ENCODE measurements at places on chromosomes 16 and 17. TPM values are rescaled to one million over a fixed set of nuclear protein-coding genes. Genes with fewer than 3 reads are reported as not detected.
A peak's percentile ranks its signal among the peaks of the same experiment; 100 is the strongest.

Gene SECTM1
- 15.8 TPM for polyA plus RNA-seq

Gene RPL26
- polyA plus RNA-seq = 2,886 TPM

- peak; percentile 41 for DNase-seq
Observed at GRCh38 chr17:61551255-61551742, 39.7 kb downstream of the NACA2 start.

- peak; percentile 84 for DNase-seq
Observed at GRCh38 chr16:70573451-70574121, 50.0 kb downstream of the SF3B3 start.

GRCh38 chr16:46991729-46992704 is 18.5 kb upstream of the DNAJA2 start:
- no peak for DNase-seq

DNA sequence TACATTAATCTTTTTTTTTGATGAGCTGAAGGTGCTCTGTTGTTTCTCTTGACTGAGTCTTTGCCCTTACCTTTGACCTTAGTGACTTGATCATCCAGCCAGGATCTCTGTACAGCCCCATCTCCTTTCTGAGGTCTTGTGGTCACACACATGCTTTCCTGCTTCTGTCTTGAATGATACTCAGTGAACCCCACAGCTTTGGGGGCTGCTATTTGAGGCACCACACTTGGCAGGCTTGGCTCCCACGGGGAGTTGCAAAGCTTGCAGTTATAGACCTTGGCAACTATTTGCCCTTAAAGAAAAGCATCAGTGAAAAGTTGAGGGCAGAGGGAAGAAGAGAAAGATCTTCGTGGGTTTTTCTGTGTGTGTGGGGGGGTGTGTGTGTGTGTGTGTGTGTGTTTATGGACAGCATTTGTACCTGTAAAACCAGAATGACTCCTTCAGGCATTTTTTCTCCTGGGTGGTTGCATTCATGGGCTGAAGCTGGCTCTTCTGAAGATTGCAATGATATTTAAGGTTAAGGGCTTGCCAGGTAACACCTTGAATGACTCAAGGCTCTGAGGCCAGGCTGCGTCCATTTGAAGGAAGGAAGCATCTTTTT is 101.6 kb downstream of the MSI2 start:
- DNase-seq = no peak

DNA sequence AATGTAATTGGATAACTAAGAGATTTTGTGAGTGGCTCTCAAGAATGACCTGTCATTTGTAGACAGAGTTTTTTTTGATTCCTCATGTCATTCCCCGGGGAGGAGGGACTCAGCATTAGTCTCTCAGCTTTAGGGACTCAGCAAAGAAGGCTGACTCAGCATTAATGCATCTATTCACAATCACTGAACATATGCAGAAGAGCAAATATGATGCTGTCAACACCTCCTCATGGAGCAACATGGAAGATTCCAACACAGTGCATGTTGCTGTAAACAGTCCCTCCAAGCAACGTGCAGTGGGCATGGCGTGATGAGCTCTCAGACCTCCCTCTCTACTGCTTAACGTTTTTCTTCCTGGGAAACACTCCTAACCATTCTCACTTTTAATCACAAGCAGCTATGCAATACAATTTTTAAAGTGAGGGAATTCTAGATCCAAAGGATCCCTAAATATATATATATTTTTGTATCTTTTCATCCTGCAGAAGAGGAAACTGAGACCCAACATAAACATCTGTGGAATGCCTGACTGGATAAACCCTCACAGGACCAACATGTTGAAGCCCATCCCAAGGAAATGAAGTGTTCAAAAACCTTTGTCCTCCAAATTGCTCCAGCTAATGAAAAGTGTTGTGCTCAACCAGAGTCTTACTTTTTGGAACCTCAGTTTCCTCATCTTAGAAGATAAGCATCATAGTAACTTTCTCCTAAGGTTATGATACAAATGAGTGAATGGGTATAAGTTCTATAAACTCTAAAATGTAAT is 38.9 kb downstream of the TMEM100 start:
- DNase-seq = no peak

GRCh38 chr16:53773150-53773846 is 69.3 kb downstream of the FTO start:
- DNase-seq = peak; percentile 47

DNA sequence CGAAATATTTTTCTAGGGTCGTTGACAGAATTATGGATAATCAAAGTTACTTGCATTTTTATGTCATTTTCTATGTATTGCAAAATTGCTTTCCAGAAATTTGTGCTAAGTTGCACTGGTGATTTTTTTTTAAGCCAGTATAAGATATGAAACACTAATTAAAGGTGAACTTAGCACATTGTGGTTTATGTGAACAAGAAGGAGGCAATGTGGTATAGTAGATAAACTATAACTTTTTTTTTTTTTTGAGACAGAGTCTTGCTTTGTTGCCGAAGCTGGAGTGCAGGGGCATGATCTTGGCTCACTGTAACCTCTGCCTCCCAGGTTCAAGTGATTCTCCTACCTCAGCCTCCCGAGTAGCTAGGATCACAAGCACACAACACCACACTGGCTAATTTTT is 13.2 kb downstream of the DGKE start:
- no peak for DNase-seq

DNA sequence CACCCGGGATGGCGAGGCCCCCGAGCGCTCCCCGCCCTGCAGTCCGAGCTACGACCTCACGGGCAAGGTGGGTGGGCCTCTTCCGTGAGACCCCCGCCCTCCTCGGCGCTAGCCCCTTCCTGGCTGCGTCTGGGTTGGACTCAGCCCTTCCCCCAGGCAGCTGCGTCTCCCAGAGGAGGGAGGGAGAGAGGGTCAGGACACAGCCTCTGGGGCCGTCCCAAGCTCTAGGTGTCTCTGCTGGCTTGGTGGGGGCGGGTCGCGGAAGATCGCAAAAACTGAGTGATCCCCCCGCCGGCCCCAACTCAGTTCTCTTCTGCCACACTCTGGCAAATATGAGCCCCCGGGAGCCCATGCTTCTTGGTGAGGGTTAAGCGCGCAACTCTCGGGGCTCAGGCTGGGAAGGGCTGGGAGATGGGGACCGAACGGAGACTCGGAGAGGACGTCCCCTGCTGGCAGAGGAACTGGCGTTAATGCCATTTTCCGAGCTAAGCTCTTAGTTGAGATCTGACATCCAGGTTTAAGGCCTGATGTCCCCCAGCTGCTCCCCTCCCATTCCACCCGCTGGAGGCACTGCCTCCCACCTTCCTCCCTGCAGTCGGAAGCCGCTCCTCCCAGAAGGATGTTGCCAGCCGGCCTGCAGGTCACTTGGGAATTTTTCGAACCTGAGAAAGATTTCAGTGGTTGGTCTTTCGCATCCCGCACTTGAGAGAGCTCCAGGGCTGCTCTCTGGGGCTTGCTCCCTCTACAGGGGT is 419 bp downstream of the RAB37 start:
- DNase-seq = no peak

DNA sequence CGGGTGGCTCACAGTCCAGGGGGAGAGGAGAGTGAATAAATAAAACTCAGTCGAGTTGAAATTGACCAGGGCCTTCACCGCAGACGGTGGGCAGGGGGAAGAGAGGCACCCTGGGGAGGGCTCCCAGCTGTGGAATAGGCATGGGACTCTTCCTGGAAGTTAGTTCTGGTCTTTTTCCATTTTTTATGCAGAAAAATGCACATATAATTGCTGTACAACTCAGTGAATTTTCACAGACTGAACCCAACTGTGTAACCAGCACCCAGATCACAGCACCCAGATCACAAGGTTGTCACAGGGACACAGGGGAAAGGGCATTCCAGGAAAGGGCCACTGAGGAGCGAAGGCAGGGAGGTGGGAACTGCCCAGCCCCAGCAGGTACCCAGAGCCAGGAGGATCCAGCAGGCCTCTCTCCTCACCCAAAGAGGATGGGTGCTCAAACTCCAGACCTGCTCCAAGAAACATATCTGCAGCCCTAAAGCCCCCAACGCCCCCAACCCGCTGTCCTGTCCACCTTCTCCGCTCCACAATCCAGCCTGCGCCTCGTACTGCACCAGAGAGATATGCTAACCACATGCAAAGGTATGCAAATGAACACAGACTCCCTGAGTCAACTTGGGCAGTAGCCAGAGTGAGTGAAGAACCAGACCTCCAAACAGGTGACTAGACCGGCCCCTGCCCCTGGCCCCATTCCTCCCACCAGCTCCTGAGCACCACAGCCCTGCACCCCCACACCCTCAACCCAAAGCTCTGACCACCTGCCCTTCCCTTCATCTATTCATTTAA is 29.1 kb upstream of the EIF1 start:
- no peak for DNase-seq

GRCh38 chr17:73297934-73298861 is 13.6 kb downstream of the CDC42EP4 start:
- DNase-seq = no peak

DNA sequence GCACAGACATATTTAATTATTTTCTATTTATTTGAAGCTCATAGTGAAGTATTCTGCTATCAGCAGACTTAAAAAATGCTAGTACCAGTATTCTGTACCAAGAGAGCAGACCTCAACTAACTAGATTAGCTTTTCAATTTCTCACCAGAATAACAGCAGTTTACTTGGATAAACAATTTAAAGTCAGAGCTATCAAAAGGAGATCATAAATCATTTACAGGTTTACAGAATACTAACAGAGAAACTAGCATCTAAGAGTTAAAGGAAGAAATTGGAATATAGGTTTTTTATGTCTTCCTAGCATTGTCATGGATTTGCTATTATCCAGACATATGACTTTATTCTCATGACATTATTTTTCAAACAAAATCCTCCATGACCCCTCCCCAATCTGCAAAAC is 3.4 kb downstream of the SPOP start:
- no peak for DNase-seq

DNA sequence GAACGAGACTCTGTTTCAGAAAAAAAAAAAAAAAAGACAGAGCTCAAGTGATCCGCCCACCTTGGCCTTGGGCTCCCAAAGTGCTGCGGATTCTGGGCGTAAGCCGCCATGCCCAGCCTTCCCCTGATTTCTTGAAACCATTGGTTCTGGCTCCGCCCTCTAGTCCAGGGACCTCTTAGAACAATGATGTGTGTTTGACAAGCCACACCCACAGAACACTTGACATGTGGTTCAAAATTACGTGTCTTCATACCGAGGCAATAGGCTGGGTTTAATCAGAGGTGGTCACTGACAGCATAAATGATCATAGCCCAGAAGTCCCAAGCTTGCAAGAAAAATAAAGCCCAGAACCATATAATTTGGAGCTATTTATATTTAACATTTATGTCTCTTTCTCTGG is 23.0 kb downstream of the KNOP1 start:
- DNase-seq = no peak
